ENCODE measurements at places on chromosomes 11 and 22.

GRCh38 chr22:46833228-46833627 is 70.8 kb downstream of the TBC1D22A start:
- no peak for DNase-seq

- no peak for DNase-seq
These were observed 70.3 kb downstream of the BMAL1 start for GRCh38 chr11:13347901-13348300.

DNA sequence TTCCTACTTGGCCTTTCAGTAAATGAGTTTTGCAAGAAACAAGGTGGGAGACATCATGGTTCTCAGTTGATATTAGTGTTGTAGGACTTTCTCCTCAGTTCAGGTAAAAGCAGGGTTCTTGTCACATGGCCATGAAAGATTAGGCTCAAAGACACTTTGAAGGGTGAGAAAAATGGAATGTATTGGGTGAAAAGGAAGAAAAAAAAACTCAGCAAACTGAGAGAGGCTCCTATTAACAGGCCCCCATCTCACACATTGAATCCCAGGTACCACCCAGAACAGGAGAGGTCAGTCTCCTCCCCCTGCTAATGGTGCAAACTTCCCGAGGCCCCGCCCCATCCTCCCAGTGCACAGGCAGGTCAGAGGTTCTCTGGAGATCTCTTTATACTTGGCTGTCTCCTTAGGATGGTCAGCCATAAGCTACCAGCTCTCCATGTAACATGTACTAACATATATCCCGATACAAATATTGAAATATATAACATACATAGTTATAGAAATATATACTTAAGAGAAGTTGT is 62.2 kb downstream of the MICAL2 start:
- DNase-seq = no peak

DNA sequence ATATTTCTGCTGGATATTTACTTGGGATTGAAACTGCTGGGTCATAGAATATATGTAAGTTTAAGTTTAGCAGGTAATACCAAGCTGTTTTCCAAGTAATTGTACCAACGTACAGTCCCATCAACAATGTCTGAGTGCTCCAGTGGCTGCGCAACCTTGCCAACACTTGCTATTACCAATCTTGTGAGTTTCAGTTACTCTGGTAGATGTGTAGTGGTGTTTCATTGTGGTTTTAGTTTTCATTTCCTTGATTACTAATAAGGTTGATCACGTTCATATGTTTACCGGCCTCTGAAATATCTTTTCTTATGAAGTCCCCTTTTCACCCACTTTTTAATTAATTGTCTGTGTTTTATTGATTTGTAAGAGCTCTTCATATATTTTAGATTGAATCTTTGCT is 370.6 kb upstream of the CADM1 start:
- DNase-seq = no peak

DNA sequence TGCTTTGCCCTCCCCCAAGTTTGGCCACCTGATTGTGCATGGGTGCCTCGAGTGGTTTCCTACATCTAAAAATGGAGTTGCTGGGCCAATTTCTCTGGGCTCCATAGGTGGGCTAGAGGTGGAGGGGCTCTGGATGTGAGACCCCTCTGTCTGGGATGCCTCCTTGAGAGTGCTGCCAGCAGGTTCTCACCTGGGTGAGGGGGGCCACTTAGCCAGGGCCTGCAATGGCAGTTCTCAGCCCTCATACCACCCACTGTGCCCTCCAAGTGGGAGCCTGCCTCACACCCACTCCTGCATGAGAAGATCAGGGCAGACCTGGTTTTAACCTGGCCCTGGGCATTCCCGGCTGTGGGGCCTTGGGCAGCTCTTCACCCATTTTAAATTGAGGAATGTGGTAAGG is 83.9 kb downstream of the CABIN1 start:
- no peak for DNase-seq
